ENCODE measurements at places on chromosomes 7 and 10. TPM values are rescaled to one million over a fixed set of nuclear protein-coding genes. Genes with fewer than 3 reads are reported as not detected.

- no peaks in the 10 kb centered on the region for H3K4me1 ChIP-seq
- DNase-seq, result no peak
Measured at GRCh38 chr10:122588381-122588780, 27.8 kb downstream of the DMBT1 start.

The NXPH1 gene
- not detected for total RNA-seq

- H3K27ac ChIP-seq, result no peak overlapping the region
- H3K36me3 ChIP-seq, result no peaks in the 10 kb centered on the region
- H3K27me3 ChIP-seq, result no peaks in the 10 kb centered on the region
- no peaks in the 10 kb centered on the region for H3K4me1 ChIP-seq
- H3K4me3 ChIP-seq, result no peak overlapping the region
- no peak for DNase-seq
Measured at GRCh38 chr10:86283466-86284287, 82.9 kb downstream of the GRID1 start.

The AMPH gene
- not detected for total RNA-seq

DNA sequence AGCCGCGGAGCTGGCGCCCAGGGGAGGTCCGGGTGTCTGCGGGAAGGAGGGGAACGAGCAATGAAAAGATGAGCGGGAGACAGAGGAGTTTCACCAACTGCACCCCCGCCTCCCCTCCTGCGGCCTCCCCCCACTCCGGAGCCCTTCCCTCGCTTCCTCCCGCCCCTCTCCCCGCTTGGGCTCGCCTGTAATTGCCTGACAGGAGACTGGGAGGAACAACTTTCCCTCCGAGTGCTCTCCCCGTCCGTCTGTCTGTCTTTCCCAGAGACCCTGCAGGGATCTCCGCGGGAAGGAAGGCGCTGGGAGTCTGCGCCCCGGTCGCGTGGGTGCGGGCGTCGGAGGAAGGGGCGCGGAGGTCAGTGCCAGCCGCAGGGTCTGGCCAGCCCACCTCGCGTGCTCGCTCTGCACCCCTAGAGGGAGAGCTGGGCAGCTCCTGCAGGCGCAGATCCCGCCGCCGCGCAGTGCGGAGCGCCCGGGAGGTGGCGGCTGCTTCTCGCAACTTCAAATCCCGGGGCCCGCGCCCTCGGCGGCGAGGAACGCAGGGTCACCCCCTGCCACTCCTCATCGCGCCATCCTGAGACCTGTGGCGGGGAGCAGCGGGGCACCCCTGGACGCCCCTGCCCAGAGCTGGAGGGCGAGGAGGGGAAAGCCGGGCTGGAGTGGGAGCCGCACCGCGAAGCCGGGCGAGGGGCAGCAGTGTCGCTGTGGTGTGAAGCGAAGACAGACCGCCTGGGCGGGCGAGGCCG, 511 bp upstream of the NRP1 start:
- no peaks in the 10 kb centered on the region for H3K36me3 ChIP-seq
- H3K4me1 ChIP-seq, result peaks cover 23% of the 10 kb centered on the region
- peaks cover 69% of the 10 kb centered on the region for H3K27me3 ChIP-seq
- H3K4me3 ChIP-seq, result peak overlapping the region; percentile 53

DNA sequence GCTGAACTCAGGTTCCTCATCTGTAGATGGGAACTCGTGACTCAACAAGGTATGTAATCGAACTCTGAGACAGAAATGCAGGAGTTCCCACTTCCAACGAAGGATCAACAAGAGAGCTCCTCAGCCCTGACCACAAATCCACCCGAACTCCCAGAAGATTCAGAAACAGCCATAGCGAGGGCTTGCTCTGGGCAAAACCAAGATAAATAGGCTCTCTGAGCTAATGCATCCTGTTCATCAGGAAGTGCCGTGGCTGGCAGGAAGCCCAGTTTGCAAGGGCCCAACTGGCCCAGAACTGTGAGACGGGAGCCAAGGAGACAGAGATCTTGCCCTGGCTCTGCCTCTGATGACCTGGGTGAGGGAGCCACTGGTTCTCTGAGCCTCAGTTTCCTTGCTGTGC, 141.7 kb upstream of the PFKP start:
- no peaks in the 10 kb centered on the region for H3K36me3 ChIP-seq
- H3K4me1 ChIP-seq, result peaks cover 16% of the 10 kb centered on the region
- H3K27ac ChIP-seq, result no peak overlapping the region
- H3K27me3 ChIP-seq, result peaks cover 10% of the 10 kb centered on the region
- peak; percentile 28 for DNase-seq

GRCh38 chr10:129760416-129760815, 203.7 kb downstream of the EBF3 start:
- H3K36me3 ChIP-seq, result peaks cover 10% of the 10 kb centered on the region
- no peak for DNase-seq

The ITPRID1 gene
- total RNA-seq, result not detected
